ENCODE measurements at places on chromosomes 12 and 14.

- DNase-seq = no peak
Measured at GRCh38 chr14:79028281-79028680, 858.1 kb downstream of the NRXN3 start.

DNA sequence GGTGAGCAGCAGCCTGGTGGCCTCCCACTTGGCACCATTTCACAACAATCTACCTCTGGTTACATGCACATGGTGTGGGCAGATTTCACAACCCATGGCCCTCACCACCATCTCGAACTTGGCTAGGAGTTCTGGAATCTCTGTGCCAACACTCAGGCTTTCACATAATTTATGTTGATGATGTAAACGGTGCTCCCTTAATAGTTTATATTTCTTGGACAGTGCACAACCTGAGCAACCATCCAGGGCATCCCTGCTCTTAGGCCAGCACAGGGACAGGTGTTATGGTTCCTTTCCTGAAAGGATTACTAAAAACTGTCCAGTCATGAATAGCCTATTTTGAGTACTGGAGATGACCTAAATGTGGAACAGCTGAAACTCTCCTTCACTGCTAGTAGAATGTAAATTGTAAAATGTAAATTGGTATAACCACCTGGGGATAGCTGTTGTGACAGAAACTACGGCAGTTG, 28.6 kb downstream of the ABCB9 start:
- no peak for DNase-seq

DNA sequence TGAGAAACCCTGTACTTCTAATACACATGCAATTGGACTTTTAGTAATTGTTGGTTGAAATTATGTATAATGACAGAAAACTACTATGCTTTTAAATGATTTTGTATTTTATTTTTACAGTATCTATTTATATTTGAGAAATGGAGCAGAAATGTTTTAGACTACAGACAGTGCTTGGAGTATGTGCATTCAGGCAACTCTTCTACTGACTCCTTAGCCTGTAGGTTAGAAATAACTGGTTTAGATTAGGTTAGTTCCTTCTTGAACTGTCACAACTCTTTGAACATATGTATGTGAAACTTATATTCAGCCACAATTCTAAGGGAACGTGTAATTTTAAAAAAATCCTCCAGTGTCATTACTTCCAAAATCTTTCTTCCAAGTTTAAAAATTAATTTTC, 1.7 kb downstream of the FGFR1OP2 start:
- no peak for DNase-seq

- no peak for DNase-seq
Measured at GRCh38 chr14:99174770-99175319, 97.2 kb downstream of the BCL11B start.

GRCh38 chr12:50110762-50111351, 1.2 kb upstream of the COX14 start:
- peak; percentile 41 for DNase-seq

DNA sequence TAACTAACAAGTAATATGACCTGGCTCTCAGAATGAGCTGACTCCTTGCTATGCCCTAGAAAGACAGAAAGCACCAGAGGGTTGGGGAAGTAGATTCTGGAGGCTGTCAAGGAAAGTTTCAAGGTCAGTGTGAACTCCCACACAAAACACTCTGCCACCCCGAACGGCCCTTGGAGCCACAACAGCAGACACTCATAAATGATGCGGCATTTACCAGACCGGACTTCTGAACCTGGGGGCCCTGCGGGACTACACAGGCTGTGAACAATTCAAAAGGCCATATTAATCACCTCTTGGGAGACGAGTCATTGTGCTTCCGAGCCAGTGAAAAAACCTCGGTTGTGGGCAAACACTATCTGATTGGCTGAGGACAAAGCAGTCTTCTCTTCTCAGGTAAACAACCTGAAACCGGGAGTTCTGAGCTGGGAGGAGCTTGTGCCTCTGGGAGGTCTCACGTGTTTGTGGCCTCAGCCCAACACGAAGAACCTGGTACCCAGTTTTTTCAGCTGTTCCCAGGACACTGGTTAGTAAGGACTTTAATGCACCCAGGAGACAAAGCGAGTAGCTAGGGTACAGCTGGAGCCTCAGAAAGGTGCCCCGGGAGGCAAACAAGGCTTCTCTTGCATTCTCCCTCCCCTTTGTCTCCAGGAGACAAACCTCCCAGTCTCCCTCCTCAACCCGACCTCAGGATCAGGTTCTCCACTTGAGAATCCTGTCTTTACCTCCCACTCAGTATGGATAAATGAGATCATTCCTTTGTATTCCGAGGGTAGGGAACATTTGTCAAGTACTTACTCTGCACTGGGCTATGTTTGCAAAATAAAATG, 35.3 kb downstream of the VWF start:
- peak; percentile 40 for DNase-seq

- DNase-seq = no peak
Measured at GRCh38 chr14:38442208-38442607, 186.3 kb upstream of the CLEC14A start.

DNA sequence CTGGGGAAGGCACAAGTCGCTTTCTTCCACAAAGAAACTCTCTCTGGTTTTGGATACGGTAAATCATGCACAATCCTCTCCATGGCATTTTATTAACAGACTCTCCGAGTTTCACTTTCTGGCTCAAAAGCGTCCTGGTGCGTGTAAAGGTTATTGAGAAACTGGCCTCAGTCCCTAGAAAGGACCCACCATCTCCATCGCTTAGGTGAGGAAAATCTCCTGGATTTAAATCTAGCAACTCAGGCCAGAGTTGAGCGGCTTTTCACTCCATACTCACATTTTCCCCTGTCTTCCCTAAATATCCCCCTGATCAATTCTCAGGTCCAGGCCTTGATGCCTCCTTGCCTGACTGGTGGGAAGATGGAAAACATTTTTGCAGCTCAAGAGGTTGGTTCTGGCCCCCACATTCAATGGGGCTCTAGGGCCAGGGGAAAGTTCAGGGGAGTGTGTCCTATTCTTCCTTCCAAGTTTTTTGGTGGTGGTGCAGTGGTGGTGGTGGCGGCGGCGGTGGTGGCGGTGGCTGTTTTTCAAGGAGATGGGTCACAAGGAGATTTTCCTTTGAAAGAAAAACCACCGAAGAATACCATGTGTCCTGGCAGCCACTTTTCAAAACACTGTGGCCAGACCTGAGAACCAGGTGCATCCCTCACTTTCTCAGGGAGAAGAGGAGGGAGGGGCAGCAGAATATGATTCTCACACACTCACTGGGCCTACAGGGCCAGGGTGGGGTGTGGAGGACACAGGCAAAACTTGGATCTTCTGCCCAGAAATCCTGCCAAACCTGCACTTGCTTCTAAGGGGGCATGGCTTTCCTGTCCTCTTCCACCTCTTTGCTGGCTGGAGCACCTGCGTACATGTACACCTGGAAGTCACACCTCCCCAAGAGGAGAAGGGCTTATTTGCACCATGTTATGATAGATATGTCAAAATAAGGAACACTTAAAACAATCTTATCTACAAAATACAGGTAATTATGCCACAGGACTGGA, 46.7 kb upstream of the PNMA1 start:
- DNase-seq = no peak

- no peak for DNase-seq
Measured at GRCh38 chr12:109624467-109624866, 50.9 kb downstream of the MVK start.

- no peak for DNase-seq
Measured at GRCh38 chr12:119841433-119842210, 35.5 kb downstream of the CIT start.

GRCh38 chr14:70624972-70625371, 16.7 kb upstream of the TTC9 start:
- DNase-seq = no peak

- DNase-seq = no peak
Measured at GRCh38 chr14:54683882-54684794, 117.2 kb downstream of the SAMD4A start.
